ENCODE measurements at places on chromosomes 1 and 21. TPM values are rescaled to one million over a fixed set of nuclear protein-coding genes. Genes with fewer than 3 reads are reported as not detected.

GRCh38 chr1:34213956-34214355, 37.2 kb downstream of the C1orf94 start:
- DNase-seq: no peak

GRCh38 chr1:55041613-55042012, 2.3 kb downstream of the PCSK9 start:
- no peak for DNase-seq

- DNase-seq: no peak
Measured at GRCh38 chr1:20367116-20367585, 76.5 kb downstream of the VWA5B1 start.

The OR2M3 gene
- not detected for total RNA-seq

The NBPF20 gene
- total RNA-seq: 3.8 TPM
